ENCODE measurements at places on chromosomes 13 and 19. TPM values are rescaled to one million over a fixed set of nuclear protein-coding genes. Genes with fewer than 3 reads are reported as not detected.

The PSG2 gene
- 0.73 TPM for total RNA-seq

The NLRP5 gene
- not detected for total RNA-seq

The KRTDAP gene
- total RNA-seq: not detected

The CGB8 gene
- total RNA-seq: not detected

The ZNF776 gene
- total RNA-seq: 14.1 TPM

The CIC gene
- 62.2 TPM for total RNA-seq

The IZUMO4 gene
- 1.1 TPM for total RNA-seq

The CBY2 gene
- not detected for total RNA-seq

The PRDX2 gene
- total RNA-seq: 217 TPM

The SBK3 gene
- 0.07 TPM for total RNA-seq

The N4BP2L1 gene
- total RNA-seq: 2.8 TPM

The BST2 gene
- 63.1 TPM for total RNA-seq

The TNNT1 gene
- 1.1 TPM for total RNA-seq

The SCEL gene
- not detected for total RNA-seq

The AMER2 gene
- not detected for total RNA-seq

The WDR87 gene
- total RNA-seq: not detected

The ZNF99 gene
- total RNA-seq: not detected

The ZNF530 gene
- 2.3 TPM for total RNA-seq

The PGLYRP1 gene
- total RNA-seq: not detected

The OR7A5 gene
- not detected for total RNA-seq

The MAB21L1 gene
- 3.3 TPM for total RNA-seq

The ZNF571 gene
- total RNA-seq: 3.7 TPM

The CEACAM7 gene
- not detected for total RNA-seq

The GPR18 gene
- total RNA-seq: not detected

All from smooth muscle cell of the pulmonary artery (primary cell).